ENCODE measurements at places on chromosomes 6 and 20.

- DNase-seq: no peak
Observed at GRCh38 chr6:56244528-56245253, 2.7 kb downstream of the COL21A1 start.

- no peak for DNase-seq
Observed at GRCh38 chr6:166555086-166555485, 31.4 kb downstream of the RAMACL start.

DNA sequence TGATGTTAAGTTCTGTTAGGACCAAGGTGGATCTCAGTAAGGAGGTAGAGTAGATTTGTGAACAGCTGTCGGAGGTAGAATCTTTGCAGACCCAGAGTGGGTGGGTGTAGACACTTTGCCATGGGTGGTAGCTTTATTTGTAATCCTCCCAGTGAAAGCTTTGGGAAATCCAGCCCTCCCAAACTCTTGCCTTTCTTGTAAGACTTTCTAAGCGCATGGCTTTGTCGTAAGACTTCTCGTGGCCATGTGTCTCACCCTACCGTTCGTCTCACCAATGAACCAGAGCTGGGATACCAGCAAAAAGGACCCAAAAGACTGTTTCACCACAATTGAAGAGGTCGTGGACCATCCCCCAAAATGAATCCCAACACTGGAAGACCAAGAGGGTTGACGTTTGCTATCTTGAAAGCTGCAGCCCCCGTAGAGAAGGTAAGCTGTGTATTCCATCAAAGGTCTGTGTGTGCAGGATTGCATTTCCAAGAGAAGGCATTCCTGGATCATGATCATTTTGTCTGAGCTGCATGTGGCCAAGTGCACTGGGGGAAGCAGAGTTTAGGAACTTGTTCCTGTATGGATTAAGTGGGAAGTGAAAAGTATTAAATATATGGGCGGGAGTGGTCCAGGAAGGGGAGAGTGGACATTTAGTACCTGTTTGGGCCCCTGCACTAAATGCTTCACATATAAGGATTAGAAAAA is 5.8 kb upstream of the TMEM14A start:
- DNase-seq: no peak

DNA sequence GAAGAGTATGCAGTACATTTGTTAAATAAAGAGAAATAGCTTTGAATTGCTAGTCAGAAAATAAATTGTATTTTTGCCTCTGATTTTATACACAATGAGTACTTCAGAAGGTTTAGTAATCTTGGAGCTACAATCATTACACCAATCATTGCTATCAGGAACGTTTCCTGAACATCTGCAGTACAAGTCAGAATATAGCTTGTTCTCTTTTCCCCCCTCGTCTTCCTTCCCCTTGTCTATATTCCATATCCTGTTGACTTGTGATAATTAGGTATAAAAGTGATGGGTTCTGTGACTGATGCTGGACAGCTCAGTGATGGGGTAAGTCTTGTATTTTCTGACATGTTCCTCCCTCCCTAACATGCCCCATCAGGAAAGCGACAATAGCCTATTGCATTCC is 94.0 kb downstream of the AHI1 start:
- no peak for DNase-seq

DNA sequence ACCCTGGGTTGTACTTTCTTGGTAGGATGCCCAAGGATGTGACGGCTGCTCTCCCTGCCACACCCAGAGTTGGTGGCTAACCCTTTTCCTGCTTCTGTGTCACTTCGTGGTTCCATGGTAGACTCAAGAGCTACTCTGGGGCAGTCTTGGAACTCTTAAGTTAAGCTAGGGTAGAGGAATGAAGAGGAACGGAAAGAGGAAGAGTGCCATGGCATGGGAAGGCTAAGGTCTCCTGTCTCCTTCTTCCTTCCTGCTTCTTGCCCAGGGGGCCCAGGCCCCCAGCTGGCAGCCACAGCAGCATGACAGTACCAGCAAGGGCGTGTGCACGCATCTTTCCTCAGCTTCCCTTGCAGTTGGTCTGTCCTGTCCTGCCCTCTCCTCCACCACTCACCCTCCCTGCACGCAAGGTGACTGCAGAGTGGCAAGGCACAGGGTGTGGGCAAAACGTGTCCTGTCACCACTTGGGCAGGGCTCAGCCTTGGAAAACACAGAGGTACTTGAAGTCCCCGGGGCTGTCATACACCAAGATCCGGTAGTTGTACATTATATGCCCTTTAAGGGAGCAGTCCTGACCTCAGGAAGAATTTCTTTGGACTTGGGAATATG is 39.8 kb upstream of the TGM3 start:
- no peak for DNase-seq

DNA sequence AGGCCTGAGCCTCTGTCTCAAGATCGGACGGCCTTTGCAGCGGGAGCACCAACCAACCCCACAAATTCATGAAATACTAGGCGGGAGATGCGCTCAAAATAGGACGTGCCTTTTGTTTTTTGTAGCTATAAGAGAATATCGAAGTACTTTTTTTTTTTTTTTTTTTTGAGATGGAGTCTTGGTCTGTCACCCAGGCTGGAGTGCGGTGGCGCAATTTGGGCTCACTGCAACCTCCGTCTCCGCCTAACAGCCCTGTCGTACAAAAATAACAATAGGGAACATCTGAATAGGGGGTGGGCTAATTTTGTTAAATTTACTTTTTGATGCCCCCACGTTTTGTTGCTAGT is 5.9 kb upstream of the TUBB2A start:
- no peak for DNase-seq

DNA sequence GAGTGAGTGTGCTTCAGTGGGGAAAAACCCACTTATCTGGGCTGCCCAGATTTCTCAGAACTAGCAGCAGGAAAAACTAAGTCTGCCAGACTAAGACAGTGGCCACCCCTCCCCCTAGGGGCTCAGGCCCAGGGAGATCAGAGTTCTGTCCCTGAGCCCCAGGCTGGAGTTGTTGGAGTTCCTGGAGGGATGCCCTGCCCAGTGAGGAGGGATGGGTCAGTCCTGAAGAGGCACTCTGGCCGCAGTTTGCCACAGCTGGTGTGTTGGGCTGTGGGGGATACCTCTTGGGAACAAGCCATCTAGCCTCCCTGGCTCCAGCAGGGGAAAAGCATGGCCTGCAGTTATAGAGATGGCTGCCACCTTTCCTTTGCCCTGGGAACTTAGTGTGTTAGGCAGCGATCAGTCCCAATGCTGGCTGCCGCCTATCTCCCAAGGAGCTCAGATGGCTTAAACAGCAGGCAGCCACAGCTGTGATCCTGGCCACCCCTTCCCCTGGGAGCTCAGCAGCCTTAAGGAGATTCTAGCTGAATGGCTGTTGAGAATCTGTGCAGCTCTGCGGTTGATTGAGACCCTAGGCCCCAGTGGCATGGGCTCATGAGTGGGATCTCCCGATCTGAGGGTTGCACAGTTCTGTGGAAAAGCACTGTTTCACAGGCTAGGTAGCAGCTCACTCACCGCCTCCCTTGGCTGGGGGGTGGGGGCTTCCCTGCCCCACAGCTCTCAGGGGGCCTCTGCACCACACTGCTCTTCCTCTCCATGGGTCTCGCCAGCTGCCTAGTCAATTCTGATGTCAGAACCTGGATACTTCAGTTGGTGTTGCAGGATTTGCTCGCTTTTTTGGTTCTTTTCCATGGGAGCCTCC is 13.2 kb downstream of the SIRPG start:
- DNase-seq: no peak

- no peak for DNase-seq
Observed at GRCh38 chr6:157185986-157186385, 137.3 kb downstream of the TMEM242 start.

- peak; percentile 24 for DNase-seq
Observed at GRCh38 chr20:35831029-35831428, 59.2 kb downstream of the PHF20 start.

DNA sequence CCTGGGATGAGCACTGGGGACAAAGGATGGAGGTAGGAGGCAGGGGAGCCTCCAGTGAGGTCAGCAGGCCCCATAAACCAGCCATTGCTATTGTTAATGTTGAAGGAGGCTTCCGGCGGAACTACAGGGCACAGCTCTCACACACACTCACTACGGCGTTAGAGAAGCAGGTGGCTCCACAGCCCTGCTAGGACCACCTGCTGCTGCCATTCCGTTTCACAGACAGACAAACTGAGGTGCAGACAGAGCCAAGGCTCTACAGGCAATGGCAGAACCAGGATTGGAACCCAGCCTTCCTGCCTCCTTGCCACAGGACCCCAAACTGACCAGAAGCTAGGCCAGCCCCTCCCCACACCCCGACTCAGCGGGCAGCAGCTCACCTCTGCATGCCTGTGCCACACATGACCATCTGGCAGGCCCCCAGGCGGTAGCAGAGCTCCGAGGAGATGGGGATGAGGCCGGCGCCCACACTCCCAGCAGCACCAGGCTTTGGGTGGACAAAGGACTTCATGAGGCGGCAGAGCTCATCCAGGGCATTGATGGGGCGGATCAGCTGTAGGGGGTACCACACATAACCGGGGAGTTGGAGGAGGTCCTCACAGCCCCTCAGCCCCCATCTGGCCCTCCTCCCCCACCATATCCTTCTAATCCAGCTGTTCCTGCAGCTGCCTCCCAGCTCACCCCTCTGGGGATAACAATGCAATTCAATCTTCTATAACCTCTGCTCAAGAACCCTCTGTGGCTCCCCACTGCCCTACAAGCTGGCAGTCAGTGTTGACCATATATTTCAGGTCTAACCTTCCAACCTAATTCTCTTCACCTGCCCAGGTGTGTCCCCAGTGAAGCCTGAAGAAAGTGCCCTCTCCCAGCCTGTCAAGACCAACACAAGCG is 198.5 kb downstream of the PREX1 start:
- no peak for DNase-seq

- peak; percentile 53 for DNase-seq
Observed at GRCh38 chr6:100470422-100471120, 5.8 kb upstream of the SIM1 start.

GRCh38 chr6:118804091-118804490 is 89.9 kb upstream of the ASF1A start:
- no peak for DNase-seq

DNA sequence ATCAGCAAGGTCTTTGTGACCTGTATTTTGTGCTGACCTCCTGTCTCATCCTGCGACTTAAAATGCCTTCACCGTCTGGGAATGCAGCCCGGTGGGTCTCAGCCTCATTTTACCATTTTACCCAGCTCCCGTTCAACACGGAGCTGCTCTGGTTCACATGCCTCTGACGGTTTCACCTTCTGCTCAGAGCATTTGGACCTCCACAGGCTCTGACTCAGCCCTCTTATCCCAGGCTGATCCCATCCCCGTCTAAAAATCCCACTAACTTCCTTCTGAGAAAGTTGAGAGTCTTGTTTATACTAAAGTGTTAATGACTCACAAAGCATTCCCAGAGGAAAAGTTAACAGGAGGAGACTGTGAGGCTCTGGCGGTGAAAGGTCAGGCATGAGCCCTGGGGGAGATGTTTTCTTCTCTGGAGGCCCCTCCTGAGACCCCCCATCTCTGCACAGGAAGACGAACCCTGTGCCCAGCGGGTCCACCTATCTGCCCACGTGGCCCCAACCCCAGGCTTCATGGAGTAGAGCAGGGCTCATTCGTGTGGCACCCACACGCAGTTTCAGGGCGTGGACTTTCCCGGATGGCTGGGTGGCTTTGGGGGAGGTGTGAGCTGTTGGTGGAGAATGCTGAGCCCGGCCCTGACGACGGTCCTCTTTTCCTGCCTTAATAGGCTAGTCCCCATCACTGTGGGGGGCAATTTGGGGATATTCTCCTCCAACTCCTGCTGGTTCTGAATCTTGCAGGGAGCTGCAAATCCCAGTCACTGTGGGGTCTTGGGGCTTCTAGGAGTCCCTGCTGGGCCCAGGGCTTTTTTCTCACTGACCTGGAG is 3.3 kb upstream of the BIRC7 start:
- DNase-seq: peak; percentile 99

GRCh38 chr6:161301338-161301737 is 27.5 kb upstream of the AGPAT4 start:
- DNase-seq: no peak

DNA sequence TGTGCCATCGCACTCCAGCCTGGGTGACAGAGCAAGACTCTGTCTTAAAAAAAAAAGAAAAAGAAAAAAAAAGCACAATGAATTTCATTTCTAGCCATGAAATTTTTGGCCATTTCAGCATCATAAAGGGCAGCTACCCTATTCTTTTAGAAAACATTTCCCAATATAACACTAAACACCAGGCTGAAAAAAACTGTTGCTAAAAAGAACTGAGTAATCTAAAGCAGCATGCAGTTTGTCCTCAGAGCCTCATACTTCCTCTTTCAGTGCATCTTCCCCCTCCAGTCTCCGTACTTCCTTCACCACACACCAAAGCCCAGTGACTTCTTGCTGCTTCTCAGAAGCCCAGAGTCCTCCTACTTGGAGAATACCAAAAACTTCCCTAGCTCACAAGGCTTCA is 5.6 kb upstream of the IFNGR1 start:
- no peak for DNase-seq

GRCh38 chr20:23320317-23320716 is 30.3 kb upstream of the NXT1 start:
- DNase-seq: peak; percentile 7

DNA sequence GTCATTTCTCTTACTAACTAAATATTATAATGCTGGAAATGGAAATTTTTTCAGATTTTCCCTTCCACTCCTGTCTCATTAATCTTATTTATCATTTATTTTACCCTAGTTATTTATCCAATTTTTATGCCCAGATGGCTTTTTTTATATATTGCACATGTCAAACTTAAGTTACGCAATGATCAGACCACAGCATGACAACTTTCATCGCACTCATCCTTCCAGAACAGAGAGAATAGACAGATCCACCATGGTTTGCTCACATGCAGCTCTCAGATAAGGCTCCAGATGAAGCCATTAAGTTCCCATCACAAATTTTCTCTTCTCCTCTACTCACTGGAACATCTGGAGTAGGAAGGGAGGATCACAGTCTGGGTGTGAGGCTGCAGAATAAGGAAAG is 48.7 kb downstream of the MAP7 start:
- DNase-seq: no peak

GRCh38 chr6:61585504-61585903 is 700.5 kb downstream of the KHDRBS2 start:
- no peak for DNase-seq

- DNase-seq: no peak
Observed at GRCh38 chr6:167091026-167091804, 31.7 kb upstream of the CCR6 start.

DNA sequence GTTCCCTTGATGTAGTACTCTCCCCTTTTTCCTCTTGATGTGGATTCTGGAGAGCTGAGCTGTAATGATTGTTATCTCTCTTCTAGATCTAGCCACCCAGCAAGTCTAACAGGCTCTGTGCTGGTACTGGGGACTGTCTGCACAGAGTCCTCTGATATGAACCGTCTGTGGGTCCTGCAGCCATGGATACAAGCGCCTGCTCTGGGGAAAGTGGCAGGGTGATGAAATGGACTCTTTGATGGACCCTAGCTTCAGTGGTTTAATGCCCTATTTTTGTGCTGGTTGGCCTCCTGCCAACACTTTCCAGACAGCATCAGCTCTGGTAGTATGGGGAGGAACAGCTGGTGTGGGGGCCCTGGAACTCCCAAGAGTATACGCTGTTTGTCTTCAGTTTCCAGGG is 216.3 kb downstream of the ADGRG6 start:
- no peak for DNase-seq
